ENCODE measurements at places on chromosomes 3 and 15.

GRCh38 chr3:145429546-145429945 is 731.4 kb downstream of the PLOD2 start:
- no peak for DNase-seq

- peak; percentile 45 for DNase-seq
Observed at GRCh38 chr3:14548321-14548729, 8.2 kb upstream of the GRIP2 start.

DNA sequence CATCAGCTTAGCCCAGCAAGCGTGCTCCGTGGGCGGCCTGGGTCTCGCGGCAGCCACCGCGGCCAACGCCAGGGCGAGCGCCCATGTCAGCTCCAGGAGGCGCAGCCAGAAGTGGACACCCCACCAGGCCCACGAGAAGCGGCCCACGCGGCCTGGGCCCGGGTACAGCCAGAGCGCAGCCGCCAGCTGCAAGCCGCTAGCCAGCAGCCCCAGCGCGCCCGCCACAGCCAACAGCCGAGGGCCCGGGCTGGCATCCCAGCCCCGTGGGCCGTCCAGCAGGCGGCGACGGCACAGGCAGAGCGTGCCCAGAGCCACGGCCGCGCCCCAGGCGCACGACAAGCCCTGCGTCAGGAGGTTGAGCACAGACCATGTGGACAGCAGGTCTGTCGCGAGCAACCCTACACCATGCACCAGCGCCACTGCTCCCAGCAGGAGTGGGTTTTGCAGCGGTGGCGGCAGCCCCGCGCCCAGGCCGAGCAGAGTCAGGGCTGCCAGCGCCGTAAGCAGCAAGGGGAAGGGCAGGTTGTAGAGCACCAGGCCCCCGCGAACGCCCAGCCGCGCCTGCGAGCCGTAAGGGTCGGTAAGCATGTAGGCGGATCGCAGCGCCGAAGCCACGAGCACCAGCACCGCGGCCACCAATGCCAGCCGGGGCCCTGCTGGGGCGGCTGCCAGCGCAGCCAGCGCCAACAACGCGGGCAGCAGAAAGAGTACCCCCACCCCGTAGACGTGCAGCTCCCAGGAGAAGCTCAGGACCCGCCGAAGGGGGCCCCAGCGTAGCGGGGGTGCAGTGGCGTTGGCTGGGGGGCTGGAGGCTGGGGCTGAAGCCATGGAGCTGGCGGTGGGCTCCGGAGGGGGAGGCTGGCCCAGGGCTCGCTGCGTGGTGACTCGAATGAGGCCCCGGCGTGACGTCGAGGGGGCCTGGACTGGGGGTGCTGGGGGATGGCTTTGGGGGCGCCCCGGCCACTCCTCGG is 4.9 kb downstream of the PRRT3 start:
- no peak for DNase-seq

DNA sequence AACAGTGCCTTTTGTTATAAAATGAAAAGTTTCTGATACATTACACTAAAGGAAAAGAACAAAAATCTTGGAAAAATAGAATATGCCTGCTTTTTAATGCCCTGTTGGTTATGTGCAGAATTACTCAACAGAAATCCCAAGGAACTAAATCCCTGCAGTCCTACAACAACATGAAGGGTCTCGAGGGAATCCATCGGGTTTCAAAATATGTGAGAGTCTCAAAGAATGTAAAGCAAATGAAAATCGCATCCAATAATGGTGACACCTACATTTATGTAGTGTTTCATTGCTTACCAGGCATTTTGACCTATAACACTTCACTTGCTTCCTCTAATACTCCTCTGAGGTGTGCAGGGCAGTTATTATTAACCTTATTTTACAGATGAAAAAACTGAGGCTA is 411.3 kb downstream of the FOXP1 start:
- no peak for DNase-seq

DNA sequence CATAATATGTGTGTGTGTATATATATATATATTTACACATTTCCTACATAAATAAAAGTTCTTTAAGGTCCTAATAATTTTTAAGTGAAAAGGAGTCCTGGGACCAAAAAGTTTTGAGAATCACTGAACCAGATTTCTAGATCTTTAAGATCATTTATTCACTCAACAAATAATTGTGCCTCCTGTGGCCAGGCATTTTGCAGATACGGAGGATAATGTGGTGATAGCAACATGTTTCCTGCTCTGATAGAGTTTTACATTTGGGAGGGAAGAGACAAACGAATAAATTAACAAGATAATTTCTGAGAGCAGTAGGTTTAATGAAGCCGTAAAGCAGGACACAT is 448 bp upstream of the RNF7 start:
- DNase-seq: no peak

DNA sequence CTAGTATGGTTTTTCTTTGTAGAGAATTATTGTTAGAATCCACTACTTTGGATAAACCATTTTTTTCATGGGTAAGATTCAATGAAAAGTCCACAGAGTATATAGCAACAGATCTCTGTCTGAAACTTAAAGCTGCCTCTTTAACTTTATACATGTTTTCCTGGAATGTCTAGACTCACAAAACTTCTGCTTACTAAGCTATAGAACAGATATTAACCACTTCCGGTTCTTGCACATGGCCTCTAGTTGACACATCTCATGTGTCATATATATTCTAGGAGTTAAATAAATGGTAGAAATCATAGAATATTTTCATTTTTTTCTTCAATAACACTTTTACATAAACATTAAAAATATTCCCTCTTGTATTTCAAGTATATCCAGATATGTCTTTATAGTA is 1693.9 kb downstream of the SI start:
- no peak for DNase-seq

All from activated CD4-positive, alpha-beta T cell treated with anti-CD3 and anti-CD28 coated beads, Interleukin-2, amount 10 ng/mL, durations not matched to agents 7 days and 5 days (primary cell).